CD4-positive, alpha-beta T cell treated with Interferon gamma for 1 hour (primary cell): ENCODE measurements at places on chromosomes 2 and 18.

- no peak for DNase-seq
Measured at GRCh38 chr2:210844016-210844415, 287.6 kb downstream of the CPS1 start.

DNA sequence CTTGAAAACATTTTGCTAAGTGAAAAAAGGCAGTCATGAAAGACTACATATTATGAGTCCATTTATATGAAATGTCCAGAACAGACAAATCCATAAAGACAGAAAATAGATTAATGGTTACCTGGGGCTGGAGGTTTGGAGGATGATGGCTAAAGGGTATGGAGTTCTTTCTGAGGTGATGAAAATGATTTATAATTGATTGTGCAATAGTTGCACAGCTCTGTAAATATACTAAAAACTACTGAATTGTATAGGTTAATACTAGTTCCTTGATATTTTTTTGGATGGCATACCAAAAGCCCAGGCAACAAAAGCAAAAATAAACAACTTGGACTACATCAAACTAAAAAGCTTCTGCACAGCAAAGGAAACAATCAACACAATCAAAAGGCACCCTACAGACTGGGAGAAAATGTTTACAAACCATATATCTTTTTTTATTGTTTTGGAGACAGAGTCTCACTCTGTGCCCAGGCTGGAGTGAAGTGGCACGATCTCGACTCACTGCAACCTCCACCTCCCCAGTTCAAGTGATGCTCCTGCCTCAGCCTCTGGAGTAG, 21.5 kb downstream of the SOS1 start:
- DNase-seq = no peak

DNA sequence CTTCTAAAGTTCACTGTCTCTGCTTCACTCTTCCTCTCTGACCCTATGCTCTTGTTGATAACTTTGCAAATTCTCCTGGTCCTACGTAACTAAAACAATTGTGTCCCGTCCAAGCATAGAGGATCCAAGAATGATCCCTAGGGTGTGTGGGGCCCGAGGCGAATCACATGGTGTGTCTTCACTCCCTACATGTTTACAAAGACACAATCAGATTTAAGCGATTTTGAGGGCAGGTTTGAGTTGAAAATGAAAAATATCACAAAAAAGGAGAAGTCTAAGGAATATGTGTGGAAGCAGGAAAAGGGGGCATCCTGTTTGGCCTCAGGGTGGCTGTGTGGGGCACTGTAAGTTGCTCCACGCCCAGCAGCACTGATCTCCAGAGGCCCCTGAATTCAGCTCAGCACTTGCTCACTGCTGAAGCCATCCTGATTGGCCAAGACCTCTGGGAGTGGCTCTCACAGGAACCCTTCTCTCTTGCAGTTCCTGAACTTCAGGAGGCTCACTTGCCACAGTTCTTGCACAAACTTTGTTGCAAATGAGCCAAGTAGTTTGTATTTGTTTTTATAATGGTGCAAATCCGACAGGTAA, 363.6 kb downstream of the ZNF521 start:
- DNase-seq = no peak

GRCh38 chr2:220356076-220356475, 728.6 kb downstream of the SLC4A3 start:
- no peak for DNase-seq

DNA sequence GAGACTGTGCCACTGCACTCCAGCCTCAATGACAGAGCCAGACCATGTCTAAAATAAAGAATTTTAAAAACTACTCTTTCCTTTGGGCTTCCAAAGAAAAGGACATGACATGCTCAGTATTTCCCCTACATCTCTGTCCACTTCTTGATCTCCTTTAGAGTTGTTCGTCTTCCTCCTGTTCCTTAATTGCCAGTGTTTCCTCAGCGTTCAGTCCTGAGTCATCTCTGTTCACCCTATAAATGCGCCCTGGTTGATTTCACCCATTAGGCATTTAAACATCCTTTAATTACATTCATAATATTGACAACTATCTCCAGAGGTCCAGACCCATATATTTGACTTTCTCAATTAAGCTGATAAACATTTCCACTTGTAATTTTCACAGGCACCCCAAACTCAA, 64.0 kb downstream of the AAK1 start:
- DNase-seq = no peak

DNA sequence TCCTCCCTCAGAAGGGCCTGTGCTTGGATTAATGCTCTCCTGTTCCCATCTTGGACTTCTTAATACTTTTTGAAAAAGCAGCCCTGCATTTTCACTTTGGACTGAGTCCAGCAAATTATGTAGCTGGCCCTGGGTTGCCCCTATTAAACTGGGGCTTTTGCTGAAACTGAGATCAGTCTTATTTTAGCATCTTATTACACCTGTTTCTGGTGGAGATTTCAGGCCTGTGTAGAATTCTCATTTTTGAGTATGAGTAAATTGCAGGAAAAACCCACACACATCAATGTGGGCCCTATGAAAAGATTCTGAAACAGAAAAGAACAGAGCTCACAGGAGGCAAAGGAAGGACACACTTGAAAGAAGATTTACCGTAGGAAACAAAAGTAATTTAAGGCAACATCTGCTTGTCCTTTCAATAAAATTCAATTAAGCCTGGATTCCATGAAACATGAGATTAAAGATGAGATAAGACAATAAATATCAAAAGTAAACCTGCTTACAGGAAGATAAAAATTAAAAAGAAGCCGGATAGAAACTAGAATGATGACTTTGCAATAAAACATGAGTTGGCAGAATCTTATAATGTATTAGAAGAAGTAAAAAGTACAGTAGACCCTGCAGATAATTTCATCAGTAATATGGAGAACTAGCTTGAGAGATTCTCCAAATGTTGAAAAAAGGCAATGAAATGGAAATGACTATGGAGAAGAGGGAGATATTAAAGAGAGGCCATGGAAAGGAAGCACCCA, 90.7 kb upstream of the GCFC2 start:
- no peak for DNase-seq

GRCh38 chr2:184945326-184945725, 347.0 kb downstream of the ZNF804A start:
- no peak for DNase-seq

DNA sequence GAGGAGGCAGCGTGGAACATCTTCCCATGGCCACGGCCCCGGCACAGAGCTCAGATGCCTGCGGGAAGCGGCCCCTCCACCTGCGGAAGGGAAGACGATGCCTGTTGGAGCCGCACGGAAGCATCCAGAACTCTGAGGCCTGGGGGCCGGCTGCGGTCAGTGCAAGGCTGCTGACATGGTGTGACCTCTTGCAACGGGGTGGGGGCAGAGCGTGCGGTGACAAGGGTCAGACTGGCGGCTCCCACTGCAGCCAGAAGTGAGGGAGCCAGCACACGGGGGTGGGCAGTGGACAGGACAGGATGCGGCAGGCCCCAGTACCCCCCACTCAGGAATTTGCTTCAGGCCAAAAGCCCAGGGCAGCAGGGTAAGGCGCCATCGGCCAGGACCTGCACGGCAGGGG, 48.8 kb downstream of the SLC66A2 start:
- no peak for DNase-seq
